ENCODE measurements at places on chromosomes 4 and X.
A peak's percentile ranks its signal among the peaks of the same experiment; 100 is the strongest.

DNA sequence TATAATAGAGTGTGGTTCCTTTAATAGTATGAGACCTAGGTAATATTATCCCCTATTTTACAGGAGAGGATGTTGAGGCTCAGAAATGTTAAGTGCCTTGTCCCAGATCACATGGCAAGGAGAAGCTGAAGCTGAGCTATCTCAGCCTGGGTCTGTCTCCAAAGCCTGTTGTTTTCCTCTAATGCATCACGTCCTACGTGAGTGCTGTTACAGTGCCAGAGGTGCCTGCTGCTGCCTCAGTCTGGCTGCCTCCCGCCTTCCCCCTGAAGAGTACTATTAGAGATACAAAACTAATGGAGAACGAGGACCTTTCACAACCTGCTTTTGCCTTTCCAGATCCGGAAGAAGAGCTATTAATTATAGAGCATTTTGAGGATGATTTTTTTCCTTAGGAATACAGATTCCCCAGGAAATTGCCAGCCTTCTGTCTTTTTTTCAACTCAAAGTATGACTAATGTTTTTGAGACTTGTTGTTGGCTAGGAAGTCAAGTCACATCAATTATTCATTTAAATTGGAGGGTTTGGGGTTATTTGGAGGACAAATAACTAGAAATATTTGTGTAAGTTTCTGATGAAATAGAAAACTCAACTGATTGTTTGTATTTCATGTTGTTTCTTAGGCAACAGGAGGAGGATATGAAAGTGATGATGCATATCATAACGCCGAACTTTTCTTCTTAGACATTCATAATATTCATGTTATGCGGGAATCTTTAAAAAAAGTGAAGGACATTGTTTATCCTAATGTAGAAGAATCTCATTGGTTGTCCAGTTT is 43.9 kb upstream of the MTMR1 start:
- no peak for DNase-seq

GRCh38 chrX:24355095-24355494 is 5.3 kb upstream of the SUPT20HL1 start:
- DNase-seq: no peak

- DNase-seq: no peak
These were observed 739 bp downstream of the GAK start for GRCh38 chr4:931194-931959.

DNA sequence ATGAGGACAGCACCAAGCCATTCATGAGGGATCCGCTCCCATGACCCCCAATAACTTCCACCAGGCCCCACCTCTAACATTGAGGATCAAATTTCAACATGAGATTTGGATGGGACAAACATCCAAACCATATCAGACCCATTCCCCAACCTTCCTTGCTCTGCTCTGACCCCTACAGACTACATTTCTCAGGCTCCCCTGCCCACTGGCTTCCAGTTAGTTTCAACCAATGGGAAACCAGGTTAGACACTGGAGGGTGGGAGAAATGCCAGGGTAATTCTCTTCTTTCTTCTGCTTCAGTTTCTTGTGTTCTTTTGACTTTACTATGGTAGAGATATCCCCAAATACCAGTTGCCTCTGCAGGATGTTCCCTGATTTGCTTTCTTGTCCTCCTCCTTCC is 125.7 kb downstream of the CLCN4 start:
- no peak for DNase-seq

DNA sequence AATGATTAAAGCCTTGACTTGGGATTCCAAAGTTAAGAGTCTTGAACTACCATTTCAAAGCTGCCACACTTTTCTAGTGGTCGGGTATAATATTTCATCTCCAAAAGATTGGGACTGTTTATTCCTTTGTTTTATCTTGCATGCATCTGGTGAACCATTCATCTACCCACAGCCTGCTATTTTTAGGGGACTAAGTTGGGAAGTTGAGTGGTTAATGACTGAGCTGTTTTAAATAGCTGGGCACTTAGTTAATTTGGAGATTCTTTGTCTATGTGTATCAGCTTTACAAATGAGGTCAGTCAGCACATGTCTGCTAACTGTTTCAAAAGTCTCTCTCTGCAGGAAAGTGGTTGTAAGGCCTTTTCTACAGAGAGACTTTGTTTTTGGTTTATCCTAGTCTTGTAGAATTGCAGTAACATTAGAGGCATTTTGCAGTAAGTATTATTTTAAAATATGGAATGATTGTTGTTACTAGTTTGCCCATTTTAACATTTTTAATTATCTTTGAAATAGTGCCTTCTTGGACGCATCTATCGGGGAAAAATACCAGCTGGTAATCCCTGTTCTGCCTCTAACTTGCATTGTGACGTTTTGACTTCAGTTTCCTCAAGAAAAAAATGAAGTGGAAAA is 8.2 kb downstream of the BMP2K start:
- DNase-seq: no peak

GRCh38 chr4:169902658-169903345 is 123.4 kb downstream of the MFAP3L start:
- no peak for DNase-seq

- DNase-seq: no peak
These were observed 163.5 kb upstream of the SPIN4 start for GRCh38 chrX:63514569-63515080.

- no peak for DNase-seq
These were observed 258.2 kb downstream of the PPP1R2C start for GRCh38 chrX:42519666-42520231.

- no peak for DNase-seq
These were observed 69.4 kb upstream of the ACSL1 start for GRCh38 chr4:184895012-184895695.

GRCh38 chr4:111836601-111837000 is 308.7 kb upstream of the FAM241A start:
- no peak for DNase-seq

- no peak for DNase-seq
These were observed 7.2 kb upstream of the LNX1 start for GRCh38 chr4:53598483-53598882.

GRCh38 chr4:160848901-160849760 is 1314.7 kb downstream of the FSTL5 start:
- DNase-seq: no peak

DNA sequence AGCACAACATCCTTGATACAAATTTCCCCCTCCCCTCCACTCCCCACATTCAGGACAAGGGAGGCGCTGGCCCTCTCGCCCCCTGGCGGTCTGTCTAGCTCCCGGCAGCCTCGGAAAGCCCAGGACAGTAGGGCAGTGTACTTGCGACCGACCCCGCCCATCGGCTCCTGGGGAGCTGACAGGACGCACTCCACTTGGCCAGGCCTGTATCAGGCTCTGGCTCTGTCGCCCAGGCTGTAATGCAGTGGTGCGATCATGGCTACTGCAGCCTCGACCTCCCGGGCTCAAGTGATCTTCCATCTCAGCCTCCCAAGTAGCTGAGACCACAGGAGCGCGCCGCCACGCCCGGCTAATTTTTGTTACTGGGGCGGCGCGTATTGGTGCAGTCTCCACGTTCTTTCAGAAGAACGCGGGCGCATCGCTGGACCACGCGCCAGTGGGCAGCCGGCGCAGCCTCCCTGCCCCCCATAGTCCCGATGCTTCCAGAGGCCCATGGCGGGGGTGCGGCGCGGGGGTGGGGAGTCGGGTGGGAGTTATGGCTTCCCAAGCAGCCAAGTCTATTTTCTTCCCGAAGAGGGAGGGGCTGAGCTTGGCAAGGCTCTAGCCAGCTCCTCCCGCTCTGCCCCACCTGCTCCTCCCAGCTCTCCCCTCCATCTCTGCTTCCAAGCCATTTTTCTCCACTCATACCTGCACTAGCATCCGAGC is 7.8 kb upstream of the AKAP14 start:
- no peak for DNase-seq

- no peak for DNase-seq
These were observed 25.6 kb upstream of the MMRN1 start for GRCh38 chr4:89868999-89869589.

DNA sequence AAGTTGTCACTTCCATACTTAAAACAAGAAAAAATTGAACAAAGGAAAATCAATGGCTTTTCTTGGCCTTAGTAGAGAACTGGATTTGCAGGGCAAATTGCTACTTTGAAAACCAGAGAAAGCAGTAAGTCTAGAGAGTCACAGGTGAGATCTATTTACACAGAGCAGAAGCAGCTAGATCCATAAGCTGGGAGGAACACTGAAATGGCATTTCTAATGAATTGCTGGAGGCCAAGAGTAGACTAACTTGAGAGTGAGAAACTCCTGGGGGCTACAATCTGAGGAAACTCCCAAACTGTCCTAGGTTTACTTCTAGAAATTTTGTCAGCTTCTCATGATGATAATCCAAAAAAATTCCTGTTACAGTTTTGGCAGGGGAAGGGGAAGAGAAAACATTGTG is 133.3 kb downstream of the SPCS3 start:
- no peak for DNase-seq

- no peak for DNase-seq
These were observed 48.9 kb downstream of the PCDH7 start for GRCh38 chr4:30769093-30769492.

DNA sequence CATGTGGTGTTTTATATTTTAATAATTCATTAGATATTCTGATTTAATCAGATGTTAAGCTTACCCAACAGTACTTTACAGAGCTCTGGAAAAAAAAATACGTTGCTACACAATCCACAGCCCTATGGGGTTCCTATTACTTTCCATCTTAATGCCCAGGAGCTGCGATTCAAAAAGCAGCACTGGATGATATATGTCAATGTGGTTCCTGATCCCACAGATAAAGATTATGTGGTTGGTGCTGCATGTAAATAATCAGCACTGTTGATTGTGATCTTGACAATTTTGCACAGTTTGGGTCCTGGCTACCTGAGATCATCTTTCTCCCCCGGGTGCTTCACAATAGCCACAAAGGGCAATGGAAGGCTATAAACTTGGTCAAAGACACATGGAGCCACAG is 72.7 kb upstream of the DCLK2 start:
- peak; percentile 90 for DNase-seq

GRCh38 chr4:97590266-97590665 is 553.0 kb downstream of the STPG2 start:
- DNase-seq: no peak

DNA sequence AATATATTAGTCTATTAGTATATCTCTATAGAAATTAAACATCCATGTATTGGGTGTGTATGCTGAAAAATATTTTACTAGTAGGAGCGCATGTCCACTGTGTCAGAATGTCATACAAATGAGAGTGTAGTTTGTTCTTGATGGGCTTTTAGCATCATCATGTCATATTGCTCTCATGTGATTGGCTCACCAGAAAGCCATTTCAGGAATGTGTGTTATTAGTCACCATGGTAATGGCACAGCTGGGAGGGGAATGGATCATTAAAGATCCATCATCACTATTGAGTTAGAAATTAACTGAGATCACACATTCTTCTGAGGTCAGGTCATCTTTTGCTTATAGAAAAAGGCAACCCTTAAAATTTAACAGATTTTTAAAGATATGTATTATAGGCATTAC is 77.3 kb downstream of the PHEX start:
- no peak for DNase-seq

GRCh38 chr4:79764120-79764519 is 308.9 kb downstream of the ANTXR2 start:
- DNase-seq: no peak

DNA sequence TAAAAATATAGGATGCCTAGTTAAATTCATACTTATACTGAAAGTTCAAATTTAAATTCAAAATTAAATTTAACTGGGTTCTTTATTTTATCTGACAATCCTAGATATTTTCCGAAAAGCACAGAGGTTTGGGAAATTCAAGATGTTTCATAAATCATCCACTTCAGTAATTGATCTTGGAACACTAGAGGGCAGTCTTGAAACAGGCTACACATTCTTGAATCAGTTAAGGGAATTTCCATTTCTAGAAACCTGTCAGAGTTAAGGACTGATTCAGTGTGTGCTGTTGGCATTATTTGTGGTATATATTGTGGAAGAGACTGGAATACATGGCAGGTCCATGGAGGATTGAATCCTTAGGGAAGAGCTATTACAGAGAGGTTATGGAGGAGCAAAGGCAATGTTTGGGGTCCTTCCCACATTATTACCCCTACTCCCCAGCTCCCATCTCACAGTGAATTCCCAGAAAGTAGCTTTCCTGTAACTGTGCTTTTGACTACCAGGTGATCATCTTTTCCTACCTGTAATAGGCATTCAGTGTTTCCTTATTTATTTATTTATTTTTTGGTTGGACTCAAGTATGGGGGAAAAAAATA is 92.9 kb downstream of the EGF start:
- DNase-seq: peak; percentile 88

DNA sequence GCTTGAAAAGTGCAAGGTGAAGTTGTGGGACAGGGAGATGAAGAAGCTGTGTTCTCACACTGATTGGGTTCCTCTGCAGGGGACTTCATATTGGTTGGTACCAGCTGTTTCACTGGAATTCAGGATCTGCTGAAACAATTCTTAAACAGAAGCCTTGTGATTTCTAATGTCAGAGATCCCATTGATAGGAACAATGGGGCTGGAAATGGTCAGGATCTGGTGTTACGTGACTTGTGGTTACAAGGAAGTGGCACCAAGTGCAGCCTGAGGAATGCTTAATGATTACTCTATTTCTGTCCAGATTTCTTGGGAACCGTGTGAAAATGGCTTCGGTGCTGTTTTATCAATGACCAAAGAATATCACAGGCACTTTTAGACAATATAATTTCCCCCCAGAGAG is 68.1 kb downstream of the MOSPD2 start:
- DNase-seq: no peak

DNA sequence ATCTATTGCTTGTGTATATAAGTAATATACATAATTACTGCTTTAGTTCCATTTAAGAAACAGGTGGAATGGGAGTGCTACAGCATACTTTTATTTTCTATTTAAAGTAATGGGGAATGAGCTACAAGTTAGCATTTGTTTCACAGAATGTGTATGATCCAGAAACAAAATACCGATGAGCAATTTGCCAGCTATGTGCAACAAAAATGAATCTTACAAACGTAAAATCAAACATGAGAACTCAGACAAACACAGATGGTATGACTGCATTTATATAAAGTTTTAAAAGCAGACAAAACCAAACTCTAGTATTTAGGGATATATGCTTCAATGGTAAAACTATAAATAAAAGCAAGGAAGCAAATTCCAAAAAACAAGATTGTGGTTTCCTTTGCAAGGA is 141.7 kb downstream of the PAPSS1 start:
- DNase-seq: no peak

DNA sequence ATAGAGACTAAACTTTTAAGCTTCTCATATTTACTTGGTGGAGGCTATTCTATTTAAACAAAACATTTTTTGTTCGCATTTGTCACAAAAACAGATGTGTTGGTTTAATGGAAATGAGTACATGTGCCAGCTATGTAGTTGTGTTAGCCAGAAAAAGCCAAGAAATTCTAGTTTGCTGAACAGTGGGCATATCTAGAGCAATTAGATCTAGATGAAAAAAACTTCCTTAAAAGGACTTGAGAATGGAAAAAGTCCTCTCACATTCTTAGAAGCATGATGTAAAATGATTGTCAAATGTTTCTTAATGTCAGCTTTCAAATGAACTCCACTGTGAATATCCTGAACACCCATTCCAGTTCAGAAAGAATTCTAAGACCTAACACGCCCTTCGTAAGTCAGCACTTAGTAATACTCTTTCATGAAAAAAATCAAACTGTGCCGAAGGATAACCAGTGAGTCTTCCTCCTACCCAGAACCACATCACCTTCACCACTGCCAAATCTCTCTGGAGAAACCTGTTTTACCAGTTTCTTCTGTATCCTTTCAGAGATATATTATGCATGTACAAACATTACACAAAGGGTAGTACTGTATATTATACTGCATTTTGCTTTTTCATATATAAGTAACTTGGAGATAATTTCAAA is 28.2 kb downstream of the PHKA1 start:
- no peak for DNase-seq

- no peak for DNase-seq
These were observed 75.4 kb downstream of the AR start for GRCh38 chrX:67619253-67619652.

Measured in SK-N-MC (cell line).